ENCODE measurements at places on chromosomes 11 and 22. TPM values are rescaled to one million over a fixed set of nuclear protein-coding genes. Genes with fewer than 3 reads are reported as not detected.

Gene GRM5
- not detected for total RNA-seq

GRCh38 chr11:75242722-75243600, 2.4 kb downstream of the TPBGL start:
- no peak for DNase-seq

Gene PHETA2
- total RNA-seq: 2.3 TPM

DNA sequence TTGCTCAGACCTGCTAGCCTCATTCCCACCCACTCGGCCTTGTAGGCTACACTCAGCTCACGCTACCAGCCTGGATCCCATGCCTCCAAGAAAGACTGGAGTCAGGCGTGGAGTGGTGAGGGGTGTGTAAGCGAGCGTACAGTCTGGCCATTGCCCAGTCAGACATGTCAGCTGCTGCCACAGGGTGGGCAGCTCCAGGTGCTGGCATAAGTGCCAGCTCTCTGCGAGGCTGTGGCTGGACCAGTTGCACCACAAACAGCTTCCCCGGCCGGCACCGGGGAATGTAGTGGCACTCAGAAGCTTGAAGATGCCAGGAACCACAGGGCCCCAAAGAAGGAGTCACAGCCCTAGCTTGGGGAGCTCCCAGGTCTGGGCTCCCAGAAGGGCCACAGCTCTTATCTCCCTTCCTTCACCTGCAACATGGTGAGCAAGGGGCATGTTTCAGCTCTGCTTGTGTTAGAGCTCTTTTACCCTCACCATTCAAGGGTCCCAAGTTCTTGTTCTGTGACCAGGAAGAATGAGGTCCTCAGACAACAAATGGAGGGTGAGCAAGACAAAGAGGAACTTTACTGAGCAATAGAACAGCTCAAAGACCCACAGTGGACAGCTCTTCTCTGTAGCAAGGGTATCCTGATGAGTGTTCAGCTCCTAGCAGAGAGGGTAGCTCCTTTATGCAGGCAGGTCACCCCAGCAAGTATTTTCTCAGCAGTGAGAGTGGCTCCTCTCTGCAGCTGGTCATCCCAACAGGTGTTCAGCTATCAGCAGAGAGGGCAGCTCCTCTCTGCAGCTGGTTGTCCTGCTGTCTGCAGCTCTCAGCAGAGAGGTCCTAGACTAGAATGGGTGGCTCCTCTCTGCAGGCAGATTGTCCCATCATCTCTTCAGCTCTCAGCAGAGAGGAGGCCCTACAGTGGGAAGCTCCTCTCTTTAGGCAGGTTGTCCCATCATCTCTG, 6.0 kb downstream of the SBF2 start:
- DNase-seq: no peak

- DNase-seq: no peak
These were observed 3.6 kb upstream of the INPP5J start for GRCh38 chr22:31119026-31119717.

Gene KCNJ11
- 0.43 TPM for total RNA-seq

DNA sequence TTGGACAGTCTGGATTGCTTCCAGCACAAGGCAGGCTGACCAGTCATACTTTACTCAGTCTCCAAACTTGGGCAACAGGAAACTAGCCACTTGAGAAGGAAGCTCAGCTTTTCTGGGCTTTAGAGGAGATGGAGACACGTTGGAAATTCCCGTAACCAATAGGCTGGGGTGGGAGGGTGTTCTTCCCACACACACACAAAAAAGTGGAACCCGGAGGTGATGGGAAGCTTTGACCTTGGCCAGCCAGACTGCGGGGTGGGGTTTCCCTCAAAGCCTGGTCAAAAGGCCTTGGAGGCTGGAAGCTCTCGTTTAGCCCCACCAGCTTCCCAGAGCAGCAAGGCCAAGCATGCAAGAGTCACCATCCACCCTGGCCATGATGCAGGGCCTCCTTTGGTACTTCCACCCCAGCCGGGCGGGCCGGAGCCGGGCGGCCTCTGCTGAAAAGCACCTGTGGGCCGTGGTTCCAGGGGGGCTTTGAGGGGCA, 126.2 kb downstream of the BCR start:
- no peak for DNase-seq

Gene LUZP2
- total RNA-seq: not detected

- DNase-seq: peak; percentile 3
These were observed 39.8 kb upstream of the MUC5AC start for GRCh38 chr11:1117992-1118391.
